ENCODE measurements at places on chromosomes 2 and 18.

DNA sequence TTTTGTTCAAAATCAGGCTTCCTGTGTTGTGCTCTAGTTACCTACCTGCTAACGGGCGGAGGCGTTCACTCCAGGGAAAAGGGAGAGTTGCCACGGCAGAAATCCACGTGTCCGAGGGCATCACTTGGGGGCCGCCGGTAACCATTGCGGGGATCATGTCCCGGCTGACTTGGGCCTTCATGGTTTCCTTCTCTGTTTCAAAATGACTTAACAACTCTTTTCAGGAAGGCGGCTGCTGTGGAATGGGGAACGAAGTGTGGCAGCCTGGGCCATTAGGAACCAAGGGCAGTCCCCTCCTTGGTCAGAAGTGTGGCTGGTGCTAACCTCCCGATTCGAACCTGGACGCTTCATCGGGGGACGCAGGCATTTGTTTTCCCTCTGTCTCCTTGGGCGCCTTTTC lies 56.8 kb downstream of the INPP5D start:
- DNase-seq = peak; percentile 53

DNA sequence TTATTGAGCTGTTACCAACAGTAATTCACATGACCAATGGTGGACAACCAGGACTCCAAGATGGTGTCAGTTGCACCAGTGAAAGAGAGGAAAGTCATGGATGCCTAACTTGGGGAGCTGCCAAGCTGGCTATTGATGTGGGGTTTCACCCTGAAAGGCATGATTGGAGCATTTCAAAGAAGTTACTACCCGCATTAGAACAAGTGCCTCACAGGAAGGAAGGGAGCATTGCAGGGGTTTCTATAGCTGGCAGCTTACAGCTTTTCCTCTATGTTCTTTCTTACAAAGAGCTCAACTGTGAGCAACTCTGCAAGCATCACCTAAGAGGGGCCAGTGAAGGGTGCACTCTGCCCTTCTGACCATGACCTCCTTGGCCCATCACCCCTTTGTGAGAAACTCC lies 93.1 kb downstream of the TNFRSF11A start:
- no peak for DNase-seq

DNA sequence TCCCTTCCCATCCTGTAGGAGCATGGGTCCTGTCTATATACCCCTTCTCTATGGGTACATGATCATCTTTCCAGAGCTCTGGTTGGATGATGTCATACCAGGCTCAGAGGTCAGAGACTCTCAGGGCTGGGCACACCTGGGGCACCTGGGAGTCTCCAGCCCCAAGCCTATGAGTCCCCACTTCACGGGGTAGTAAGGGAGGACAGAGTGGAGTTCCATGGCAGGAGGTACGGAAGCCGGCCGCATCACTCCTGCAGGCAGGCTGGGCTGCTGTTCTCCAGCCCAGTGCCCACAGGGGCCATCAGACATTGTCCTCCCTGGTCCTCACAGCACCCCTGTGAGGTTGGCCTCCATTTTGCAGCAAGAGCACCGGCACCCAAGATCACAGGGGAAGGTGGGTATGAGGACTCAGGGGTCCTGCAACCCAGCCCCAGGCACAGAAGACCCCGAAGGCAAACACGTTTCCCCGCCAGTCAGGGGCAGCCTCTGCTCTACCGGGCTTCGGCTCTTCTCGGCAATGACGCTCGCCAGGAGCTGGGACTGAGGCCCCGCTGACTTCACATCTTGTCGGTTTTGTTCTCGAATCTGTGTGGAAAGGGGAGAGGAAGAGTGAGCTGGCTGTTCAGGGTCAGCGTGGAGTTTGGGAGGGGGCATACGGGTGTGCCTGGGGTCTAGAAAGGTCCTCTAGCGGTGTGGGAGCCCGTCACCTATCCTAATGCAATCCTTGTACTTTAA lies 91.5 kb downstream of the ADD2 start:
- no peak for DNase-seq

GRCh38 chr18:32177530-32177929 lies 12.3 kb upstream of the MEP1B start:
- DNase-seq = no peak

All from globus pallidus (tissue), 1 donor.